WTC11 (cell line): ENCODE measurements at places on chromosomes 13 and 19.

DNA sequence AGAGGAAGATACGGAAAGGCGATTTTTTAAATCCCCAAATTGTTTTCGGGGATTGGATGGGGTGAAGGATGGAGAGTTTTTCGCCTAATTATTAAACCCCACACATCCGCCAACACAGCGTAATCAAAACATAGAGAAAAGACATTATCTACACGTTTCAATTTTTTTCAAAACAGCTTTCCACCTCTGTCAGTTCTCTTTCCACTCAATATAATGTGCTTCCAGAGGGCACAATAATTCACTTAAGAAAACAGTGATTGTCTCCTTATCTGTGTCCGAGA lies 435 bp upstream of the OBI1 start:
- no peak for DNase-seq

DNA sequence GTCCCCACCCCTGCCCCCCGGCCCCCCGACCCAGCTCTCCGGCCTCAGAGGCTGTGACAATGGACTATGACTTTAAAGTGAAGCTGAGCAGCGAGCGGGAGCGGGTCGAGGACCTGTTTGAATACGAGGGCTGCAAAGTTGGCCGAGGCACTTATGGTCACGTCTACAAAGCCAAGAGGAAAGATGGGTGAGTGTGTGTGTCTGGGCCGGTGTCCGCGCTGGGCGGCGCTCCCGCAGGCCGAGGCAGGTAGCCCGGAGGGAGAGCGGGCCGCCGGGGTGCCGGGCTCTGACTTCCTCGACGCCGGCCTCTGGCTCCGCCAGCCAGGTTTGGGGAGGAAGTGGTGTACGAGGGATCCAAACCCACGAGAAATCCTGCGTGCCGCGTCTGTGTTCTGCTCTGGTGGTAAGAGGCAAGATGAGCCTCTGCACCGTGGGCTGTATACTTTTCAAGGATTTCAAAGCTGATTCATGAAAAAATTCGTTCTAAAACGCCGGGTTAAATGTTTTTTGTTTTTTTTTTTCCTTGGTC lies 718 bp downstream of the CDK8 start:
- peak; percentile 54 for DNase-seq

DNA sequence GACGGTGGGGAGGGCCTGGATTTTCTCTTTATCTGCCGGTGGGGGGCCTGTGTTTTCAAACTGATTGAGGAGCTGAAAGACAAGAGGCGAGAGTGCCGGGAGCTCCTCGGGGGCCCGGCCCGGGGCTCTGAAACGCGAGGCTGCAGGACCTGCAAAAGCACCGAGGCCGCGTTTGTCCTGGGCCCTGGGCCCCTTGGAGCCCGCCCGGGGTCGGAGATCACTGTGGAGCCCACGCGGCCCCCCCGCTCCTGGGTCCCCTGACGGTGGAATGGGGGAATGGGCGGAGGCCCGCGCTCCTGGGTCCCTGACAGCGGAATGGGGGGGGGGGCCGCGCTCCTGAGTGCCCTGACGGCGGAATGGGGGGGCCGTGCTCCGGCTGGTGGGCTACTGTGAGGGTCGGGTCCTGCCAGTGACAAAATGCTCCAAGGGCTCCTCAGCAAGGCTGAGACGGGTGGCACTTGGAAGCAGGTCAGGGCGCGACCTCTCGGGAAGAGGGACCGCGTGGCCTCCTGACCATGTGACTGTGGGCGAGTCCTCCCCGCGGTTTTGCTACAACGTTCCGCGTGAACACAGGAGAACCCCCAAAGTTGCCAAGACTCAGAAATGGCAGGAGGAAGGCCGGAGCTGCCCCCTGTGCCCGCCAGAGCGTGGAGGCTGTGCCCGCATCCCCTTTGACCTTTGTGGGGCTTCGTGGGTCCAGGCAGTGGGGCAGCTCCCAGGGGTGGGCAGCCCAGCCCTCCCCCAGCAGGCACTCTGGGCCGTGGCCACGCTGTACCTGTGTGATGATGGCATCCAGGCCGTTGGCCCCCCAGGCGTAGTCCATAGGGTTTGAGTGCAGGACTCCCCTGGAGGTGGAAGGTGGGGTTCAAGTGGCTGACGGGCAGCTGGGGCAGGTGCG lies 9.5 kb downstream of the FGF22 start:
- no peak for DNase-seq

- no peak for DNase-seq
Observed at GRCh38 chr13:48478391-48478790, 54.5 kb downstream of the RCBTB2 start.

- no peak for DNase-seq
Observed at GRCh38 chr13:28489524-28489931, 5.4 kb downstream of the FLT1 start.

DNA sequence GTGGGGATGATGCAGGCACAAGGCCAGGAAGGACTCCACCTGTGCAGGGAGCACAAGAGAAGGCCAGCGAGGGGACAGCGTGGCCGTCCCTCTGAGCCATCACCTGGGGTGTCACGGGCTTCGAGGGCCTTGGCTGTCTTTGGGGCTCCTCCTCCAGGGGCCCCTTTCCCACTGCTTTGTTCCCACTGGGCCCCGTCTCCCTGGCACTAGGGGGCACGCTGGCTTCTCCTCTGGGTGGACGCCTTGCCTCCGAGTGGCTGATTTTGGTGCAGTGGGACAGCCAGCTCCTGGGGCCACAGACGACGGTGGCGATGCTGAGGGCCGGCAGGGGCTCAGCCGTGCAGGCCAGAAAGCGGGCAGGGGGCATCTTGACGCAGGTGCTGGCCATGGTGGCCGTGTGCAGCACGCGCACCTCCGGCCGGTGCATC lies 43.2 kb upstream of the GRTP1 start:
- no peak for DNase-seq

DNA sequence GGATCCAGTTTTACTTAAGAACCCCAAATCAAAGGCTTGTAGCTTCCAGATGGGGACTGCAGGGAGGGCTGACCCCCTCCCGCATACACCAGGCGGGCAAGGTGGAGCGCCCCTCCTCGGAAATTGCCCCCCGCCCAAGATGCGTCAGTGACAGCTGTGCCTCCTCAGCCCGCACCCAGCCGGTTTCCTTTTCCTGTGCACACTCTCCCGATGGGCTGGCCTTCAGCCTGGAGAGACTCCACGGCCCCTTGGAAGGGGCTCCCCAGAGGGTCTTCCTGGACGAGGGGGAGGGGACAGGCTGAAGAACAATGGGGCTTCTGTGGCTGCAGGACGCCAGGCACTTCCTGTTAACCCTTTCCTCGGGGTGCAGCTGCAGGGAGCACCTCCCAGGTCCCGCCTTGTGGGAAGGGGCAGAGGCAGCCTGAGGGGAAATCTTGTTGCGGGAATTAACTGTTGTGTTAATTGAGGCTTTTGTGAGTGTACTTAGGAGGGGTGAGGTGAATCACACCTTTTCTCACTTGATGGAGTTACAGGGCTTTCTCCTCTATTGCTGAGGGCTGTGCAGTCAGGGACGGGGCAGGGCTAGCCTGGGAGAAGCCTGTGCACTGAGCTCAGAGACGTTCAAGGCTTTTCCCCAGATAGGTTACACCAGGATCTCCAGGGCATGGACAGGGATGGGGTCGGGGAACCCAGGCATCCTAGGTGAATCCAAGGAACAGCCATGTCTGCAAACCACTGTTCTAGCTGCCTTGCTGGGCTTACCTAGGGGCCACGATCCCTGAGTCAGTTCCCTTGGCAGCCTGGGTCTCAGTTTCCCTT lies 14.3 kb downstream of the IER2 start:
- peak; percentile 91 for DNase-seq
